ENCODE measurements at places on chromosomes 13 and 19.

- DNase-seq, result no peak
These were observed 23.1 kb downstream of the PSPC1 start for GRCh38 chr13:19759669-19760068.

- peak; percentile 98 for DNase-seq
These were observed at the start of gene SLC46A3 for GRCh38 chr13:28718543-28719226. SLC46A3 (minus strand) TSS chr13:28718970; CDS start chr13:28717998, 972 bp downstream.

- no peak for DNase-seq
These were observed 132.7 kb upstream of the KL start for GRCh38 chr13:32883474-32883873.

- DNase-seq, result no peak
These were observed 344.5 kb downstream of the KCNRG start for GRCh38 chr13:50359779-50360178.

DNA sequence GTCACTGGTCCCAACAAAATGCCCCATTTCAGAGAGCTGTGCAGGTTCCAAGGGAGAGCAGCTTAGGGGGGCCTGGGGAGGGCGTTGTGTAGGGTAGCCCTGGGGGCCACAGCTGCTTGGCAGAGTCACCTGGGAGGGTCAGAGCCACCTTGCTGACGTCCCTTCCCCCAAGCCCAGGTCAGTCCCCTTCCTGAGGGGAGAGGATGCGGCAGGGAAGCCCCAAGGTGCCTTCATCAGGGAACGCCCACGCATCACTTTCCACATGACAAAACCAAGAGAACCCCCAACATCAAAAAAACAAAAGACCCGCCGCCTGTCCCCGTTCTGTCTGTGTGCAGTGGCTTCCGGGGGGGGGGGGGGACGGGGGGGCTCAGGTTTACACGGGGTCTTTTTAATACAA, 5.3 kb upstream of the UQCR11 start:
- DNase-seq, result no peak

DNA sequence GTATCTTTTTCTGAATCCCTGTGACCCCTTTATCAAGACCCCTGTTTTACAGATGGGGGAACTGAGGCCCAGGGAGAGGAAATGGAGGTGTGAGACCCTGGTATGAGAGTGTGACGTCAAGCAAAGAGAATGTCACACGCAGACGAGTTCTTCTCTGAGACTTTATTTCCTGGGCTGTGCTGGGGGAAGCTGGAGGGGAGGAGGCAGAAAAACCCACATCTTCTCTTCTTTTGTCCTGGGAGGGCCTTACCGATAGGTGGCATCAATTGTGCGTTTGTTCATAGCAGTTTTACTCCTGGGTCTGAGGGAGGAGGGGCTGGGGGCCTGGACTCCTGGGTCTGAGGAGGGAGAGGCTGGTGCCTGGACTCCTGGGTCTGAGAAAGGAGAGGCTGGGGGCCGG, 4.9 kb upstream of the KLK15 start:
- DNase-seq, result no peak

DNA sequence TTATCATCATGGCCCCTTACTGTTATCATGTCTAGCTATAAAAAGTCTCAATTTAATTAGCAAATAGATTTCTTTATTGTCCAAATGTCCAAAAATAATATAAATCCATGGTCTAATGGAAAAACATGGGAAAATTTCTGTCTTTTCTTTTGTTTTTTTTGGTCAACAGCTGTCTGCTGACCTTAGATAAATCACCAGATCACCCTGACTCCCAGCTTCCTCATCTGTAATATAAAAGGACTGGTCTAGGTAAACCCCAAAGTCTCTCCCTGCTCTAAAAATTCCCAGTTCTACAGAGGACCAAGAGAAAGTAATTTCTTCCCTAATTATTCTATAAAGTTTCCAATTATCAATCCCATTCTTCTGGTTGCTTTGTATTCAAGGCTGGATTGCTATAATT, 30.7 kb upstream of the RCBTB2 start:
- DNase-seq, result no peak

DNA sequence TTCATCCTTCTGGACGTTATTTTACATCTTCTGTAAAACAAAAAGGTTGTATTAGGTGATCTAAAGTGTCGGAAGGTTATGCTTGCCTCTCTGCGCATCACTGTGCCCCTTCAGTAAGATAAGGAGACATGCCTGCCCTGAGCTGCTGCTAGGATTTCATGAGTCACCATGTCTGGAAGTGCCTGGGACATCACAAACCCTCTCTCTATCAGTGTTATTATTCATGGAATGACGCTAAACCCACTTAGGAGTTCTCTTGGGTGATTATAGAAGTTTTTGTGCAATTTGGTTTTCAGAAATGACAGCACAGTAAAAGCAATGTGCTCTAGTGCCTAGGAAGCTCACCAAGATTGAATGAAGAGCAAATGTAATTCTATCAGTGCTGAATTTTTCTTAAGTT, 617.7 kb downstream of the DCT start:
- DNase-seq, result no peak

DNA sequence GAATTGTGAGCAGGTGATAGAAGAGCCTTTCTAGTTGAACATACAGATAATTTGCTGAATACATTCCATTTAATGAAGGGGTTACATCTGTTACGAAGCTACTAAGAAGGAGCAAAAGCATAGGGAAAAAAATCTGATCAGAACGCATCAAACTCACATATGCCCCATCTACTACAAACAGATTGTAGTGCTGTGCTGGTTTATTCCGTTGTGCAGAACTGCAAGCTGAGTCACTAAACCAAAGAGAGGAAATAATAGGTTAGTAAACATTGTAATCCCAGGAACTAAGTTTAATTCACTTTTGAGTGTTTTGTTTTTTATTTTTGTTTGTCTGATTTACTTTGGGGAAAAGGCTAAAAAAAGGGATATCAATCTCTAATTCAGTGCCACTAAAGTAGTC, 136.3 kb downstream of the CDK8 start:
- no peak for DNase-seq

DNA sequence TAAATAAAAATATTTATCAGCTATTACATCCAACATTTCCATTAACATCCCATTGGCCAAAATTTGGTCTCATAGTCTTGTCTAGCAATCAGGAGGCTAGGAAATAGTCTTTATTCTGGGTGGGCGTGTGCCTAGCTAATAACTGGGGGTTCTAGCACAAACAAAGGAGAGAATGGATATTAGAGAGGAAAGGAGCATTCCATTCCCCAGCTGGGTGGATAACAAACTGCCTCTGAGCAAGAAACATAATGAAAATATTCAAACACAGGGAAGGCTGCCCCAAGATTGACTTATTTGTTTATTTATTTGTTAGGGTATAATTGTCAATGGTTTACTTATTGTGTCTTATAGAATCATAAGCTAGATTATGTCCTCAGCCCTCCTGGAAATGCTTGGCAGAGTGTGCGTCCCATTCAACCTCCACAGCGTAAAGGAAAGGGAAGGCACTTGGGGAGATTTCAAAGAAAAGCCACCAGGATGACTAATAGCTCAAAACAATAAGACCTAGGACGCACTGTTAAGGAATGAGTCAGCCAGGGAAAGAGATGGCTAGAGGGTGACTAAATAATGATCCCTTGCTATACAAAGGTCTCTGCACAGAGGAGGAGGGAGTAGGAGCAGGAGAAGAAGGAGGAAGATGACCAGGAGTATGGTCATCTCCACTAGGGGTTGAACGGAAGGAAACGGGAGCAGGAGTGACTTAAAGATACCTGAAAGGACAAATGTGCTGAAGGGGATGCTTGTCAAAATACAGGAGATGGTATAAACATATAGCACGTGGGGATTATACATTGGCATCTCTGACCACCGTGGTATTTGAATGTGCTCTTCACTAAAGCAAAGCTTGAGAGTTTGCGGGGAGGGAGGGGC, 23.5 kb upstream of the USP12 start:
- DNase-seq, result no peak

GRCh38 chr13:36914648-36915047, 5.4 kb downstream of the SMAD9 start:
- no peak for DNase-seq

DNA sequence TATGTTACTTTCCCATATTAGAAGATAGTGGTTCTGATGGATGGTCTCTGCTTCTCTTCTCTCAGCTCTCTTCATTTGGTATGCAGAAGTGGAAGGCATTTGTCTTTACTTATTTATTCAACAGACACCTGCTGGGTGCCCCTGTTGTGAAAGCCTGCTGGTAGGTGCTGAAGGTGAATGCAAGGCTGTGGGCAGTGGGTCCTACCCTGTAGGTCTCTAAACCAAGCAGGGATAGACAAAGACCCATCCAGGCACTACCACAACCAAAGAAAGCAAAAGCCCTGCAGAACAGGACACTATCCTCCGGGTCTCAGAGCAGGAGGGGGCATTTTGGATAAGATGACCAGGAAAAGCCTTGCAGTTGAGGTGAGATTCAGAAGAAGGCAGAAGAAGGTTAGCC, 106.1 kb downstream of the STARD13 start:
- no peak for DNase-seq

GRCh38 chr19:38678217-38678890, 30.9 kb downstream of the ACTN4 start:
- no peak for DNase-seq

DNA sequence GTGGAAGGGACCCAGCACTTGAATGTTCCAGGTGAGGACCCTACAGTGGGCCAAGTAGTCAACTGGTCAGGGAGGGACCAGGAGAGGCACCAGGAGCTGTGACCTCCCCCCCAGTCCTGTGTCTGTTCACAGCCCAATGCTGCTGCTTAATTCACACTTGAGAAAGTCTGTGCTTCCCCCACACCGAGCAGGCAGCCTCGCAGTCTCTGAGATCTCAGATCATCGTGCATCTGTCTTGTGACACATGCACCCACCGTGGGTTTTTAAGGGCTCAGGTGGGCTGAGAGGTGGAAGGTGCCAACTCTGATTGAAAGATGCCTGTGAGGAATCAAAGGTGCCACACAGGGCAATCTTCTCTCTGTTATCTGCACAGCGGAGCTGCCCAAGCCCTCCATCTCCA, 6.2 kb downstream of the CEACAM5 start:
- DNase-seq, result no peak

DNA sequence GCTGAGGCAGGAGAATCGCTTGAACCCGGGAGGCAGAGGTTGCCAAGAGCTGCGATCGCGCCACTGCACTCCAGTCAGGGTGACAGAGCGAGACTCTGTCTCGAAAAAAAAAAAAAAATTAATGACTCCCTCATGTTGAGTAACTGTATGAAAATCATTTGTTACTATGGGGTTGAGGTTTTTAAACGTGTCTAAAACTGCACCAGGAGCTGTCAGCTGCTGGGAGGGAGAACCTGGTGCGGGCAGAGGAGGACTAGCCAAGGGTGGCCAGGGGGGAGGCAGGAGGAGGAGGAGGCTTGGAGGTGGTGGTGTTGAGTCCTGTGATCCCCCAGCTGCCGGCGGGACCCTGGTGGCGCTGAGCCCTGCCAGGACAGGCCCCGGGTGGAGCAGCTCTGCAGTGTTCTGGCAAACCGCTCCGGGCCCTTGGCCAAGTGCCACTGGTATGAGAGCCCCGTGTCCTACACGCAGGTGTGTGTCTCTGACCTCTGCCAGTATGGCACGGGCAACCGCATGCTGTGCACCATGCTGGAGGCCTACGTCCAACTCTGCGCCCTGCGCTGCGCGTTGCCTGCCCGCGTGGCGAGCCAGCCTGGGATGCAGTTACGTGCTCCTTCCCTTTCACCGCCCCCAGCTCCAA, 17.1 kb upstream of the FXYD3 start:
- no peak for DNase-seq

GRCh38 chr19:342801-343421, 1.7 kb downstream of the MIER2 start:
- DNase-seq, result no peak

GRCh38 chr13:46803586-46803985, 6.6 kb upstream of the ESD start:
- no peak for DNase-seq

DNA sequence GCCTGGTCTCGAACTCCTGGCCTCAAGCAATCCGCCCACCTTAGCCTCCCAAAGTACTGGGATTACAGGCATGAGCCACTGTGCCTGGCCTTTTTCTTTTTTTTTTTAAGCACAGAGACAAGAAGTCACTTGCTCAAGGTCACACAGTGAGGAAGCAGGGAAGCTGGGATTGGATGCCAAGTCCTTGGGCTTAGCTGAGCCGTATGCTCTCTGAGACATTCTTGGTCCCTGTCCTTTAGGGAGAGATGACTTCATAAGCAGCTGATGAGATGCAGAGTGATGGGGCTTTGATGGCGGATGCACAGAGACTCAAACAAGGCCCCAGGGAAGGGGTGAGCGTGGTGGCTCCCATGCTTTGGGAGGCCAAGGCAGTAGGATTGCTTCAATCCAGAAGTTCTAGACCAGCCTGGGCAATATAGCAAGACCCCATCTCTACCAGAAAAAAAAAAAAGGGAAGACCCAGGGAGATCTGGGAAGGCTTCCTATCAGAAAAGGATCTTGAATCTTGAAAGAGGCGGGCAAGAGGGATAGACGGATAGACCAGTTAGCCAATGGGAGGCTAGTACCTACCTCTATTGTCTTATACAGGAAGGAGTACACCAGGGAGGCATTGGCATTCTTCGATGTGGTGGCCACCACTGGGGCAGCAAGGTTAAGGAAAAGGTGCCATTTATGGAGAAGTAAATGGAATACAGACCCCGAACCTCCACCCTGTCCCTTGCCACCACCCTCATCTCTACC, 3.9 kb downstream of the AP1M2 start:
- no peak for DNase-seq

- DNase-seq, result no peak
These were observed 339.8 kb upstream of the OBI1 start for GRCh38 chr13:78998630-78999315.

- no peak for DNase-seq
These were observed 1.1 kb downstream of the LNX2 start for GRCh38 chr13:27619093-27619727.

- no peak for DNase-seq
These were observed 5.6 kb downstream of the CEACAM4 start for GRCh38 chr19:41621226-41621625.

GRCh38 chr19:48633148-48634035, 3.8 kb downstream of the DBP start:
- DNase-seq, result no peak

DNA sequence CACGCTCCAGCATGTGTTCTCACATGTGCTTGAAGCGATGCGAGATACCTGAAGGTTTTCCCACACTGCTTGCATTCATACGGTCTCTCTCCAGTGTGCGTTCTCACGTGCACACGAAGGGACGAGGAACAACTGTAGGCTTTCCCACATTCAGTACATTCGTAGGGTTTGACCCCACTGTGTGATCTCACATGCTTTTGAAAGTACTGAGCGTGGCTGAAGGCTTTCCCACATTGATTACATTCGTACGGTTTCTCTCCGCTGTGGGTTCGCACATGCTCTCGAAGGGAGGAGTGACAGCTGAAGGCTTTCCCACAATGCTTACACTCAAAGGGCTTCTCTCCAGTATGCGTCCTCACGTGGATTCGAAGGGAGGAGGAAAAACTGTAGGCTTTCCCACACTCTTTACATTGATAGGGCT, 11.3 kb downstream of the ZNF77 start:
- DNase-seq, result no peak

DNA sequence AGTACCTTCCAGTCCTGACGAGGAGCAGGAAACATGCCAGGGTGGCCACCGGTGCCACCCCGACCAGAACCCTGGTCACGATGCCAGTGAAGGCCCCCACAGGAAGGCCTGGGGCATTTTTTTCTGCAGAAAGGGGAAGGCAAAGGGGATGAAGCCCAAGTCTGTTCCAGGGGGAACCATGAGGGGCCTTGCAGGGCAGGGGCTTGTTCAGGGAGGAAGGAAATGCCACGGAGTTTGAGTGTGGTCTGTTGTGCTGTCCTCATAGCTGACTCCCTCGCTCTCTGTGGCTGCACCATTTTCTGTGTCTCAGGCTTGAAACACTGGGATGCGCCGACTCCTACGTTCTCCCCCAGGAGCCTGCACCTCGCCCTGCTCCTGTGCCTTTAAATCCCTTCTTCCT, 27.5 kb upstream of the CEACAM1 start:
- DNase-seq, result no peak
